ENCODE measurements at places on chromosomes 5 and 9. TPM values are rescaled to one million over a fixed set of nuclear protein-coding genes. Genes with fewer than 3 reads are reported as not detected.

STPG3 gene
- not detected for total RNA-seq

FAM240B gene
- not detected for total RNA-seq

COL23A1 gene
- total RNA-seq: not detected

FAM221B gene
- total RNA-seq: not detected

ZDHHC11B gene
- total RNA-seq: 0.25 TPM

DNA sequence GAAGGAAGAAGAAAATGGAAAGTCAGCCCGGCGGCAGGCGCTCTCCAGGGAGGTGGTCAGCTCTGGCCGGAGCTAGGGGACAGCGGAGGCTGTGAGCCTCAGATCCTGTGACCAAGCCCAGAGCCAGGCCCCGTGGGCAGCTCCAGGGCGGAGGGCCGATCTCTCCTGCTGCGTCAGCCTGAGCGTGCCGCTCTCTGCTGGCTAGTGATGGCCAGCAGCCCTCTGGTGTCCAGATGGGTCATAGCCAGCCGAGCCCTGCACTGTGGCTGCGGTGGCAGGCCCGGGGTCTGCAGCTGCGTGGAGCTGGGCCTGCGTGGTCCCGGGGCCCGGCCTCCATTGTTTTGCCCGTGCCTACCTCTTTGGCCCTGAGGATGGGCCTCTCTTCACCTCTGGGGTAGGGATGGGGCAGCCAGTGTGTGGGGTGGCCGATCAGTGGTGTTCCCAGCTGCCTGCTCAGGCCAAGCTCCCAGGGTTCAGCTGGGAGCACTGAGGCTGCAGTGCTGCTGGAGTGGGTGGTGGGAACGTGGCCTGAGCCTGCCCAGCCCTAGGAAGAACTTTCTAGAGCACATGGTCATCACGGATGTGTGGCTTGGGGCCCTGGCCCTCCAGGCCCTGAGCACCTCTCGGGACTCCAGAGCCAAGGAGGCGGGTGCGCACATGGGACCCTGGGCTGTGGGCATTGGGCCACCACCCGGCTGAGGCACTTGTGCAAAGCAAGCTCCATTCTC, 17.1 kb upstream of the NRARP start:
- H3K36me3 ChIP-seq: no peaks in the 10 kb centered on the region
- H3K4me3 ChIP-seq: no peak overlapping the region
- peaks cover 30% of the 10 kb centered on the region for H3K4me1 ChIP-seq

DNA sequence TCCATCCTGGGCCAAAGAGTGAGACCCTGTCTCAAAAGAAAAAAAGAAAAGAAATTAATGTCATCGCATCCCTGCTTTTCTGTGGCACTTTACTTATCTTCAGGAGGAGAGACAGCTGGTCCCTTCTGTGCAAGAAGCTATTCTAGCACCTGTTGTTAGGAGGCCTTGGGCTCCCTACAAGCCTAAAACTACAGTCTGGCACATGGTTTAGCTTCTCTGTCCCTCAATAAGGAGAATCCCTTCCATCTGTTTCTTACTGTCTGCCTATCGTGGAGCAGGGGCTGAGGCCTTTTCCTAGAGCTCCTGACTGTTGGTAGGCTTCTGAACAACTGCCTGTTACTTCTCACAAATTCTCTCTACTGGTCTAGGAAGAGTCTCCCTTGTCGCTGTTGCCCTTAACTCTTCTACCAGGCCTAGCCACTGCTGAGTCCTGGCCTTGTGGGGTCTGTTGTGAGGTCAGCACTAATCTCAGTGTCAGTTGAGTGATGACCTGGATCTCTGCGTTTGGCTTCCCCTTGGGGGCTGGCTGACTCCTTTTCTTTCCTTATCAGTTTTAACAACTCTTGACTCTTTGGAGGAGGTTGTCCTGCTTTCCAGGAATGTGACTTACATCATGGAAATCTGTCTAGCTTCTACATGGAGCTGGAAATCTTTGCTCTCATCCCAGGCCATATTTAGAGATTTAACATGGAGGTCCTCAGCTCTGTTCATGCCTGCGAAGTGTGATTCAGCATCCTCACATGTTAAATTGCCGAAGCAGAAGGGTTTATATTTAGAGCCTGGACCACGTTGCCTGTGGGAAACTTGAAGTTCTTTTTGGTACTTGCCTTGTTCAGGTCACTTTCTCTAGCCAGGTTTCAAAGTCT, 5.7 kb upstream of the GARNL3 start:
- H3K27ac ChIP-seq: no peak overlapping the region
- H3K4me1 ChIP-seq: peaks cover under 1% of the 10 kb centered on the region
- H3K36me3 ChIP-seq: no peaks in the 10 kb centered on the region
- no peak for DNase-seq

DNA sequence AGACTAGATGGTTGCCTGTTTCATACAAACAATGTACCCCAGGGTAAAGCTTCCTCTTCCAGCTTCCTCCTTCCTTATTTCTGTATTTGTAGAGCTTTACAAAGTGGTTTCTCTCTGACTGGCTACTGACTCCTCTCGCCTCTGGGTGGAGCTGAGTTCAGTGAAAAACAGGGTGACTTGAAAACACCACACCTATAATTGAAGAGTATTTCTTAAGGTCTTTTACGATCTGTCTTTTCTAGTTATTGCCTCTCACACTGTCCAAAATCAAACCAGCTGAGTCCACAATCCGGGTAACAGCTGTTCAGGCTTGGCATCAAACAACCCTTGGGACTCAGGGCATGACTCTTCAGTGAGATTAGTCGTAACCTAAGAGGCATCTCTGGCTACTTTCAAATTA, 200.4 kb downstream of the ARRDC3 start:
- H3K27me3 ChIP-seq: no peaks in the 10 kb centered on the region
- no peaks in the 10 kb centered on the region for H3K4me1 ChIP-seq
- H3K27ac ChIP-seq: no peak overlapping the region
- H3K36me3 ChIP-seq: no peaks in the 10 kb centered on the region
- no peak for DNase-seq
- no peak overlapping the region for H3K4me3 ChIP-seq

GRCh38 chr9:35616681-35617459, 1.3 kb downstream of the CD72 start:
- no peaks in the 10 kb centered on the region for H3K36me3 ChIP-seq
- DNase-seq: peak; percentile 51
- H3K27me3 ChIP-seq: peaks cover 48% of the 10 kb centered on the region
- H3K4me3 ChIP-seq: peak overlapping the region; percentile 46

GRCh38 chr5:95449460-95449859, 58.3 kb downstream of the FAM81B start:
- H3K4me1 ChIP-seq: no peaks in the 10 kb centered on the region
- H3K27ac ChIP-seq: no peak overlapping the region
- no peak overlapping the region for H3K4me3 ChIP-seq

- no peak overlapping the region for H3K27ac ChIP-seq
- H3K27me3 ChIP-seq: no peaks in the 10 kb centered on the region
- no peaks in the 10 kb centered on the region for H3K36me3 ChIP-seq
- H3K4me3 ChIP-seq: no peak overlapping the region
- H3K4me1 ChIP-seq: no peaks in the 10 kb centered on the region
These were observed 41.1 kb downstream of the ERBIN start for GRCh38 chr5:65967288-65968066.

GRCh38 chr5:34841816-34842215, 2.9 kb downstream of the TTC23L start:
- no peaks in the 10 kb centered on the region for H3K36me3 ChIP-seq
- H3K27me3 ChIP-seq: no peaks in the 10 kb centered on the region
- peaks cover 2% of the 10 kb centered on the region for H3K4me1 ChIP-seq
- H3K27ac ChIP-seq: no peak overlapping the region
- H3K4me3 ChIP-seq: no peak overlapping the region

All from neural progenitor cell (in vitro differentiated cells).